ENCODE measurements at places on chromosomes 2 and 18.

GRCh38 chr2:101500860-101501259, 25.9 kb upstream of the RFX8 start:
- no peak for DNase-seq

DNA sequence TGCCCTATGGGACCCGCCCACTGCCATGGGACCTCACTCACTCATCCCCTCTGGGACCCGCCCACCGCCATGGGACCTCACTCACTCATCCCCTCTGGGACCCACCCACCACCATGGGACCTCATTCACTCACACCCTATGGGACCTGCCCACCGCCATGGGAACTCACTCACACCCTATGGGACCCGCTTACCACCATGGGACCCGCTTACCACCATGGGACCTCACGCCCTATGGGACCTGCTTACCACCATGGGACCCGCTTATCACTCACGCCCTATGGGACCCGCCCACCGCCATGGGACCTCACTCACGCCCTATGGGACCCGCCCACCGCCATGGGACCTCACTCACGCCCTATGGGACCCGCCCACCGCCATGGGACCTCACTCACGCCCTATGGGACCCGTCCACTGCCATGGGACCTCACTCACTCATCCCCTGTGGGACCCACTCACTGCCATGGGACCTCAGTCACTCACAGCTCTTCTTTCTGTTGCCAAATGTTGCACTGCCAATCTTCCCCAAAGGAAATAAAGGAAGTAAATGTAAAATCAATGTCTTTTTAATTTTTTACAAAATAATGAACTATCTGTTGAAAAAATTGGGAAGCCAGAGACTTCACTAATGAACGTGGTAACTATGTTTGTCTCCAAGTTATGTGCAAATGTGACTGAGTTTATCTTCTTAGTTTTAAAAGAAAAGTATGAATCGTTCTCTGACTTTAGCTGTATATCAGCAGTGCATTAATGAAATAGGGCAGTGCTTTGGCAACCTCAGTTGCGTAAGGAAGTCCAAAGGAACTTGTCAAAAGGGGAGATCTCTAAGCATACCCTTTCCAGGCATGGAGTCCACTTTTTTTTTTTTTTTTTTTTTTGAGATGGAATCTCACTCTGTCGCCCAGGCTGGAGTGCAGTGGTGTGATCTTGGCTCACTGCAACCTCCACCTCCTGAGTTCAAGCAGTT, 101.5 kb upstream of the MGAT5 start:
- DNase-seq = no peak

- DNase-seq = no peak
Measured at GRCh38 chr2:239803766-239804115, 221.4 kb downstream of the NDUFA10 start.

GRCh38 chr18:23761941-23762340, 72.7 kb downstream of the LAMA3 start:
- DNase-seq = no peak

Data from activated CD4-positive, CD25-positive, alpha-beta regulatory T cell treated with anti-CD3 and anti-CD28 coated beads, Interleukin-2, amount 50 U/mL, for 16 hours (primary cell).